M059J (cell line): ENCODE measurements at places on chromosomes 3 and 15.

DNA sequence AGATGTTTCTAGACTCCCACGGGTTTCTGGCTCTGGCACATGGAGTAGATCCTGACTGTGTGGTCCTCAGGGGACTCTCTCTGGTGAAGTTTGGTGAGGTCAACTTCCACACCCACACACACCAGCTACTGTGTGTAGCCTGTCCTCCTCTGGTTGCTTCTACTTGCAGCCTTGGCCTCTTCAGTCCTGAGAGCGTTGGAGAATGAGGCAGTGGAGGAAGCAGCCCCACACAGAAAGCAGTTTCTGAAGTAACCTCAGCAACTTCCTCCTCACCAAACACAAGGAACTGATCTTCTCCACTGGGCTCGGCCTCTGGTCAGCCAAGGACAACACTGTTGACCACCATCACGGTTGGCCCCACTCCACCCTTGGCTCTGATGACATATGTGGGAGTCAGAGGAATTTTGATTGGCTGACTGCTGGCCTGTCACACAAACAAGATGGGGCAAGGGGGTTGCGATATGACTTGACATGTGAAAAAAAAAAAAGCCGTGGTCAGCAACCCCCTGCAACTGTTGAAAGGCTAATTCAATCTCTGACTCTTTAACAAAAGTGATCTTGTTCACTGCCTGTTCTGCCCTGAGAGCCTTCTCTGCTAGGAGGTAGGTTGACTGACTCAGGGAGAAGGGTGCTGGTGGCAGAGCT is 19.6 kb downstream of the CD86 start:
- DNase-seq: no peak

DNA sequence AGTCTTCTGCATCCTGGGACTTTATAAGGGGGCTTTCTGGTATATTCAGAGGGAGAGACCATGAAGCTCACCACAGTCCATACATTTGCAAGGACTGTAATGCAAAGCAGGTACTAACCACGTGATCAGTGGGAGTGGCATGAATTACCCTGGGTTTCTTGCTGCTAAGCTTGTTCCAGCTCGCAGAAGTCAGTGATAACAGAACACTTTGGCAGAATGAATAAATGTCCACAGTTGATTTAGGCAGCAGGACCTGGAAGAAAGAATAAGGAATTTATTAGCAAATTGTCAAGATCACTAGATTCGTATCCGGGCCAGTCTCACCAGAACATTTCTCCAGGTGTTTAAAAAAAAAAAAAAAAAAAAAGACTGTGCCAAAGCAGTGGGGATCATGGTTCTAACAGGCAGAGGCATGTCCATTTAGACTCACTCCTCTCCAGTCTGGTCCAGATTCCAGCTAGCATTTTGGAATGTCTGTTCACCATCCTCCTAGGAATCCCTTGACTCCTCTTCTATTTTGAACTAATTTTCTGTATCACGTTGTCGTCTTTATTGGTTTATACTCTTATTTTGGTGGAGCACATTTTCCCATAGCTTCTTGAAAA is 24.5 kb downstream of the HHLA2 start:
- no peak for DNase-seq

DNA sequence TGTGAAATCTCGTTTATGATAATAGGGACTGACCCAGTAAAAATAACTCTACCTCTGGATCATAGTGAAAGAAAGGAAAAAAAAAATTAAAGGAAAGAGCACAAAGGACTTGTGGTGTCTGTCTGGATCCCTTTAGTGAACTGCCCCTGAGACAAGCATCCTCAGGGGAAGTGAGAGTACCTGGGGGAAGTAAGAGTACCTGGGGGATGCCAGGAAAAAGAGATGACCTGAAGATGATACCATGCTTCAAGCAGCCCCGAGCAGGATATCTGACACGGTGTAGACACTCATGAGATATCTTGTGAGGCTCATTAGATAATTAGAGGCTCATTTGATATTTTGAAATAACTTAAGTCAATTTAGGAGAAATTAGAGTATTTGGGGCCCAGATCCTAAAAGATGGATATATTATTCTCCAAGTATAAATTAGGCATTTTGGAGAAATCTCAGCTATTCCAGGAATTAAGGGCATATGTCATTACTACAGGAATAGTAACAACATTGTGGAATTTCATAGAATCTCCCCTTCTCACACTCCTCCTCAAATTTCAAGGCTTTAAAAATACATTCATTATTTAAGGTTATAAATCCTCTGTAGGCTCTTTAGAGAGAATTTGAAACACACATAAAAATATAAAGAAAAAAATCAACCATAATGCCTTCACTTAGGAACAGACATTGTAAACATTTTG is 36.3 kb upstream of the PSMD6 start:
- no peak for DNase-seq

- no peak for DNase-seq
These were observed 130.8 kb upstream of the SLC2A2 start for GRCh38 chr3:171157286-171157685.

GRCh38 chr3:25354071-25354470 is 74.0 kb upstream of the RARB start:
- peak; percentile 1 for DNase-seq

DNA sequence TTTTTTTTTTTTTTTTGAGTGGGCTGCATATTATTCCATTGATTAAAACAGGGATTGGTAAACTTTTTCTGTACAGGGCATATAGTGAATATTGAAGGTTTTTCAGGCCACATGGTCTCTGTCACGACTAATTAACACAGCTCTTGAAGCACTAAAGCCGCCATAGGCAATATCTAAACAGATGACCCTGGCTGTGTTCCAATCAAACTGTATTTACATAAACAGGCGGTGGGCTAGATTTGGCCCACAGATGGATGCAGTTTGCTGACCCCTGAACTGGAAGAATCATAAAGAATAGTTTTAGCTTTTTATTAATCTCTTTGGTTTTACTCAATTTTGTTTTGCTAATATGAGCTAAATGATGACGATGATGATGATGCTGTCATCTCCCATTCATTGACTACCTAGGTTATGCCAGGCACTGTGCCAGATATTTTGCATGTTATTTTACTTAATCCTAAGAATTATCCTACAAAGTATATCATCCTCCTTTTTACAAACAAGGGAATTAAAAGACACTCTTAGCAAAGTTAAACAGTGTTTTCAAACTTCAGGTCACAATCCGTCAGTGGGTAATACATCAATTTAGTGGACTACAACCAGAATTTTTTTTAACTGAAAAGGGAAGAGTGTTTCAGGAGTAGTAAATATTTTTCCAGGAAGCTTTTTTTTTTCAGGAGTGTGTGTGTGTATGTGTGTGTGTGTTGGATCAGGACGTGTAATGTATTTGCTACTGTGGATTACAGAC is 54.3 kb downstream of the LMCD1 start:
- DNase-seq: no peak

DNA sequence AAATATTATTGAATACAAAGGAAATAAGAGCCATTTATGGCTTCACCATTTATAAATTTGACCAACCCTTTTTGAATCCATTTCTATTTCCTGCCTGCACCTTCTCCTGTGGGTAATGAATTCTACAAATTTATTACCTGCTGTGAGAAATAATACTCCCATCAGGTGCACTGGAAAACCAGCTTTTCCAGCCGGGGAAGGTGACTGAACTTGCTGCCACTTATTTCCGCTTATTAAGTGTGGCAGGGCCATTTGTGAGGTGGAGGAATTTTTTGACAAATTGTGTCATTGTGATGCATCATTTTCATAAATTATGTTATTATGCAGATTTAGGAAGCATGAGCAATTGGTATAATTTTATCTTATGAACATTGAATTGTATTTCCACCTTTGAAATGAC is 151.1 kb downstream of the SQOR start:
- DNase-seq: no peak

GRCh38 chr3:105022813-105023212 is 343.9 kb upstream of the ALCAM start:
- DNase-seq: no peak

DNA sequence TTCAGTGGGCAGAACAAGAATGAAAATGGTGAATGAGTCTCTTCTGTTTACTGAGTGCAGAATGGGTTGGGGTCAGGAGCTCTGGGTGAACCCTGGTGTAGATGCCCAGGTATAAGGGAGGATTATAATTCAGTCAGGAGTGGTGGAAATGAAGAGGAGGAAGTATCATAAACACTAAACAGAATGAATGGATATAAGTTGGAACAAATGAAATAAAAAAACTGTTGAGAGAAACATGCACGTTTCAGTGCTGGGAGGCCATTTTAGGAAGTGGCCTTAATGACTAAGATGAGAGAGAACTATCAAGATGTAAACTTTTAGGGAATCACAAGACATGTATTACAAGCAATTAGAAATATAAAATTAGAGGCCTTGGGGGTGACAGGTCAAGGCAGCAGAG is 32.8 kb upstream of the LEKR1 start:
- DNase-seq: no peak

- DNase-seq: peak; percentile 40
These were observed 3.3 kb downstream of the WNT7A start for GRCh38 chr3:13876451-13877100.

DNA sequence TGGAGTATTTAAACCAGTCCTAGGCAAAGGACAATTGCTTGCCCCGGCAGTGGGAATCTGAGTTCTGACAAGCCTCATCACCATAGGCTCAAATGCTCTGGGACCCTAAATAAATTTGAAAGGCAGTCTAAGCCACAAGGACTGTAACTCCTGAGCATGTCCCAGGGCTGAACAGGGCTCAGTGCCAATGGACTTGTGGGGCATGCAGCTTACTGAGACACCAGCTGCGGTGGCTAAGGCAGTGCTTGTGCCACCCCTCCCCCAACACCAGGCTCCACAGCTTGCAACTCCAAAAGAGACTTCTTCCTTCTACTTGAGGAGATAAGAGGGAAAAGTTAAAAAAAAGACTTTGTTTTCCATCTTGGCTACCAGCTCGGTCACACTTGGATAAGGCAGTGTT is 289.7 kb upstream of the DCBLD2 start:
- DNase-seq: no peak

GRCh38 chr15:35522061-35522460 is 23.9 kb downstream of the DPH6 start:
- DNase-seq: peak; percentile 70

- no peak for DNase-seq
These were observed 18.3 kb downstream of the MSL2 start for GRCh38 chr3:136177876-136178275.

DNA sequence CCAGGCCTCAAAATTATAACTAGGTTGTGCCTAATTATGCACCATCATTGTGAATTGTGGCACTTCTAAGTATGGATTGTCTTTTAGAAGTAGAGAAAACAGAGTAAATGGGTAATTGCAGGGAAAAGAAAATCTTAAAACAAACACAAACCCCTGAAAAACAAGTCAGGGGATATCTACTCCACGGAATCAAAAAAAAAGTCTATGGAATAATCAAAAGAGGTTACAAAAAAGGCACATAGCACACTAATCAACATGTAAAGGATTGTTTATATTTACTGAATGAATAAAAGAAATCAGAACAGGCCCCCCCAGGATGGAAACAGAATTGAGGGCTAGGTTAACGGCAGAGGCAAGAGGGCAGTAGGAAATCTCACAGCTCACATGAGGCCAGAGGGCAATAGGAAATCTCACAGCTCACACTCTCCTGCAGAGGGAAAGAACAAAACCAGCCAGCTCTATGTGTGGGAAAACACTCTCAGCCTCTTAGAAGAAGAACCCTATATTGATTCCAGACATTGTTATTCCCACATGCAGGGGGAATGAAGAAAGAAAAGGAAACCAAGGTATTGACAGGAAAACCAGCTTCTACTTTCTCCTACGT is 72.7 kb upstream of the FNDC3B start:
- no peak for DNase-seq

DNA sequence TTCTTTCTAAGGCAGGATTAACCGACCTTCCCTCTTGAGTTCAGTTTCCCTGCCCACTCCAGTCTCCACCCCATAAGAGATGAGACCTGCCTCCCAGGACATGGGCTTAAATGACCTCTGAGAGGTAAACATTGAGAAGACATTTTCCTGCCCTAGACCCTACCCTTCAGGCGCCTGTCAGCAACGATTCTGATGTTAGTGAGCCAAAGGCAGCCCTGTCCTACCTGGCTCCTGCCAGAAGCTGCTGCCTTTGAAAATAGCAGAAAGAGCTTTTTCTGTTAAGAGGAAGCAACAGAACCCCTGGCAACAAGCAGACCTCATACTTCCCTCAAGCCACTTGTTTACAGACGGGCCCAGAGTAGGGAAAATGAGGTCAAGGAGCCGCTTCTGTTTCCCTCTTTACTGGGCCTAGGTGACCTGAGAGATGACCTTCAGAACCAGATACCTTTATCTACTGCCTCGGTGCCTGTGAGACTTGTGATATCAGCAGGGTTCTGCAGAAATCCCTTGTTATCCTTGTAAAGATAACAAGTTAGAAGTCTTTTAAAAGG is 52.0 kb downstream of the CD200R1L start:
- no peak for DNase-seq

- no peak for DNase-seq
These were observed 226.5 kb downstream of the XXYLT1 start for GRCh38 chr3:195044411-195044810.

- DNase-seq: peak; percentile 15
These were observed 338.6 kb upstream of the TPRG1 start for GRCh38 chr3:188832961-188833721.

DNA sequence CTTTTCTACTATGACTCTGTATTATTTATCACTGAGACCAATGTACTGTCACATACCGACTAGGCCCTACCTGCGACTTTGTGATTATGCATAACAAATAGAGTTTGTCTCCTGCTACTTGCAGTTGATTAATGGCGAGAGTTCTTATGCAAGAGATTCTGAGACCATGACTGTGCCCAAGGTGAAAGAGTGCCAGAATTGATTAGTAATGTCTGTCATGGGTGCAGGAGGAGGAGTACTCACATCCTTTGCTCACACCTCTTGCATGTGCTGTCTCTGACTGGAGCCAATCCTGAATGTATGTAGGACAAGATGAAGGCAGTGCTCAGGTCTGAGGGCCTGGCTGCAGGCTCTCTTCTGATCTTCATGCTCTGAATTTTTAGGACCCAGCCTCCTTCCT is 260.7 kb downstream of the THSD4 start:
- no peak for DNase-seq

DNA sequence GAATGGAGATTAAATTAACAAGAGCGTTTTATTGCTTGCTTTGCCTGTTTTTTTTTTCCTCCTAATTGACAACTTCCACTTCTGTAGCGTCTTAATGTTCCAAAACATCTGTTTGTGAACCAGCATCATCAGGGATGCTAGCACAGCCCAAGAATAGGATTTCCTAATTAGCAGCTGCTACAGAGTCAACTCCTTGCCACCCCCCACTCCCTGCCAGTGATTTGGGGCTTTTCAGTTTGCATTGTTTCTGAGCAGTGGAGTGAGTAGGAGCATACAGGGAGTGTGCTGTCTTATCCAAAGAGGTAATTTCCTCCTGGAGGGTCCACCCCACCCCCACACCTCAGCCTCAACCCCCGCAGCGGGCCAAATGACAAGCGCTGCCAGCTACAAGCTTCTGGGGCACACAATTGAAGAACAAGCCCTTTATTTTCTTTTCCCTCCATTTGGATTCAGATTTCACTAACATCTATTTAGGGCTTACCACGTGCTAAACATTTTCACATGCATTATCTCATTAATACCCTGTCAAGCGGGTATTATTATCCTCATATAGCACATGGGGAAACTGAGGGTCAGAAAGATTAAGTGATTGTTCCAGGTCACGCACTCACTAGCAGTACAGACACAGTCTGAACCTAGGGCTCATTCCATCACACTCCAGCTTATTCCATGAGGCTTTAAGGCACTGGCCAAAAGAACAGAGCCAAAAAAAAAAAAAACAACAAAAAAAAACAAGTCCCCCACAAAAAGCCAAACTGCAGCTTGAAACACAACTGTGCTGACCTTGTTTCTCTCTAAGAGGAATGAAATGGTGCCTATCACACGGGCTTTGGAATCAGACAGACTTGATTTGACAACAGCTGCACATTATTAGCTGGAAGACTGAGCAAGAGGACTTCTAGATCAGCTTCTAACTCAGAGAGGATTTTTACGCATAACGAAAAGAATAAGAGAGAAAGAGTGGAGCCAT is 16.4 kb downstream of the HEG1 start:
- no peak for DNase-seq
